Midbrain (tissue), 1 donor: ENCODE measurements at places on chromosomes 1 and 21.

DNA sequence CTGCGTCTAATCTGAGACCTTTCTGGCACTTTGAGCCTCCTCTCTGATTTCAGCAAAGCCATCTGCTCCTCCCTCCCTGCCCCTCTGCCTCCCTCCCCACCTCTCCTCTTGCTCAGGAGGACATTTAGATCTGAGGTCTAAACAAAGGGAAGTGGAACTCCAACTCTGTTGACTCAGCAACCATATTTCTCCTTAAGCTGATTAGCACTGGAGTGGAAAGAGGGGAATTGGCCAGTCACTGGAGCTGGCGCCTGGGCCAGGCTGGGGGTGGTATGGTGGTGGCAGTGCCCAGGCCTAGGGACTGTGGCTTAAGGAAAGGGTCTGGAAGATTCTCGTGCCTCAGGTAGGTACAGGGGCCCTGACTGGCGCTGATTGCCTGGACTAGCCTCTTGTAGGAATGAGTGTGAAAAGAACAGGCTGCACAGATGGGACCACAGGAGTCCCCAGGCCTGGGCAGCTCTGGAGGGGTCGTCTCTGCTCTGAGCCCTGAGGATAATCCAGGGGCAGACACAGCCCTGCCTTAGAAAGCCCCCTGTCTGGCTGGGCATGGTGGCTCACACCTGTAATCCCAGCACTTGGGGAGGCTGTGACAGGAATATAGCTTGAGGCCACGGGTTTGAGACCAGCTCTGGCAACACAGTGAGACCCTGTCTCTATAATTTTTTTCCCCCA lies 11.9 kb downstream of the SH2D2A start:
- peak; percentile 47 for DNase-seq

DNA sequence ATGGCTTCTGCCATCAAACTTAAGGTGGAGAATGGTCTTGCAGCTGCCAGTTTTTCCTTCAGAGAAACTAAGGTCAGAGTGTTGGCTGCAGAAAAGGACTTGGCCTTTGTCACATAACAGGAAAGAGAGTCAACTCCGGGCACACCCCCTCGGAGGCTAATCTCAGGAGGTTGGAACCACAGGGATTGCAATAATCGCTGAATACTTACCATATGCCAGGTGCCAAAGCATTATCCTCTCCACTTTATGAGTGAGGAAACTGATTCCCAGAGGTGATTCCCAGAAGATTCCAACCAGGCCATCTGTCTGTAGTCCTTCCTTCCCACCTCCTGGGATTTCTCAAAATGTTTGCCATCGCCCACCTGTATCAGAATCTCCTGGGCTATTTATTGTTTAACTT lies 54.0 kb downstream of the LACTBL1 start:
- no peak for DNase-seq

- DNase-seq = no peak
Measured at GRCh38 chr21:41730367-41730765, 36.5 kb downstream of the RIPK4 start.

GRCh38 chr1:56638248-56638647 lies 6.9 kb upstream of the PRKAA2 start:
- no peak for DNase-seq

- DNase-seq = no peak
Measured at GRCh38 chr1:158838660-158839059, 7.5 kb downstream of the MNDA start.

GRCh38 chr1:149945206-149945605 lies 8.5 kb upstream of the MTMR11 start:
- peak; percentile 19 for DNase-seq

- no peak for DNase-seq
Measured at GRCh38 chr1:231554969-231555368, 26.5 kb downstream of the TSNAX start.

- no peak for DNase-seq
Measured at GRCh38 chr1:81558291-81559076, 242.2 kb upstream of the ADGRL2 start.

GRCh38 chr21:34813266-34813894 lies 144.6 kb downstream of the CLIC6 start:
- DNase-seq = no peak

- no peak for DNase-seq
Measured at GRCh38 chr1:228030451-228031201, 23.8 kb downstream of the WNT3A start.

DNA sequence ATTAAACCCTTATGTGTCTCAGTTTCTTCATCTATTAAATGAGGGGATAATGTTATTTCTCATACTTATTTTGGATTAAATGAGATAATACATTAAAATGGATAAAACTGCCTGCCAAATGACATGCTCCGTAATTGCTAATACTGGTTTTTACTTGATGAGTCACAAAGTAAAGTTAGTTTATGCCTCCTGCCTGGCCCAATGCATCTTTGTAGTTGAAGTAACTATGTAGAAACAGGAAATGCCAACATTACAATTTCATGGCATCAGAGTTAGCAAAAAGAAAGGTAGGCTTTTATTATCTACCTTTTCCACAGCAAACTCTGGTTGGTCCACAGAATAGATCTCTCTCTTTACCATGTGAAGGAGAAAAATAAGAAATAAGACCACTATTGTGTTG lies 214.5 kb downstream of the TBX15 start:
- DNase-seq = no peak

GRCh38 chr1:217052626-217053025 lies 329.4 kb upstream of the ESRRG start:
- no peak for DNase-seq
